Airway epithelial cell (primary cell): ENCODE measurements at places on chromosomes 2 and 18. TPM values are rescaled to one million over a fixed set of nuclear protein-coding genes. Genes with fewer than 3 reads are reported as not detected.

Gene HNMT
- 8.4 and 9.0 TPM in 2 replicates for total RNA-seq

Gene WDR12
- 31.5 and 55.9 TPM in 2 replicates for total RNA-seq

Gene LIMS2
- total RNA-seq, result not detected in 2 replicates

Gene GRP
- not detected in 2 replicates for total RNA-seq

Gene TUBA4B
- not detected in 2 replicates for total RNA-seq

Gene FARSB
- total RNA-seq, result 27.0 and 32.3 TPM in 2 replicates

Gene DCDC2C
- total RNA-seq, result not detected in 2 replicates

Gene AQP12A
- total RNA-seq, result not detected in 2 replicates

Gene RAX
- total RNA-seq, result not detected in 2 replicates
